ENCODE measurements at places on chromosomes 3 and 15.

GRCh38 chr3:147887797-147888196 lies 478.6 kb downstream of the ZIC1 start:
- DNase-seq: no peak

- DNase-seq: no peak
Observed at GRCh38 chr3:114700637-114701234, 406.9 kb downstream of the TIGIT start.

- DNase-seq: no peak
Observed at GRCh38 chr3:5116538-5116937, 5.6 kb upstream of the ARL8B start.

- no peak for DNase-seq
Observed at GRCh38 chr3:186280737-186281136, 81.3 kb downstream of the DGKG start.

- no peak for DNase-seq
Observed at GRCh38 chr15:90876046-90876445, 7.7 kb downstream of the FURIN start.

DNA sequence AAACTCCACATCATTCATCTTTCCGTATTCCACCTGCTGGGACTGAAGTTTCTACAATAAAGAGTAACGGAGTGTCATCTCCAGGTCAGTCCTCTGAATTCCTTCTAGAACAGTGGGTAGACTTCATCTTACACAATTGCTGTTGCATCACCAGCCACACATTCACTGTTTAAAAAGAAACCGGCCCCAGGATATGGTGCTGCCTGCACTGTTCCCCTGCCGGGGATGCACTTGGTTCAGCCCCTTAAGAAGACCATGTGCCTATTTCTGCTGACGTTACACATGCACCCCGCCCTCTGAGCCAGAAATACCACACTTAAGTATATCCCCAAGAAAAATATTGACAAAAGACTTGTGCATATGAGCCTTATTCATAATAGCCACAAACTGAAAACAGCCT lies 233.4 kb downstream of the FEZF2 start:
- no peak for DNase-seq

- no peak for DNase-seq
Observed at GRCh38 chr15:32715276-32715675, 2.5 kb upstream of the GREM1 start.

- DNase-seq: no peak
Observed at GRCh38 chr15:40695469-40695890, 506 bp downstream of the RAD51 start.

DNA sequence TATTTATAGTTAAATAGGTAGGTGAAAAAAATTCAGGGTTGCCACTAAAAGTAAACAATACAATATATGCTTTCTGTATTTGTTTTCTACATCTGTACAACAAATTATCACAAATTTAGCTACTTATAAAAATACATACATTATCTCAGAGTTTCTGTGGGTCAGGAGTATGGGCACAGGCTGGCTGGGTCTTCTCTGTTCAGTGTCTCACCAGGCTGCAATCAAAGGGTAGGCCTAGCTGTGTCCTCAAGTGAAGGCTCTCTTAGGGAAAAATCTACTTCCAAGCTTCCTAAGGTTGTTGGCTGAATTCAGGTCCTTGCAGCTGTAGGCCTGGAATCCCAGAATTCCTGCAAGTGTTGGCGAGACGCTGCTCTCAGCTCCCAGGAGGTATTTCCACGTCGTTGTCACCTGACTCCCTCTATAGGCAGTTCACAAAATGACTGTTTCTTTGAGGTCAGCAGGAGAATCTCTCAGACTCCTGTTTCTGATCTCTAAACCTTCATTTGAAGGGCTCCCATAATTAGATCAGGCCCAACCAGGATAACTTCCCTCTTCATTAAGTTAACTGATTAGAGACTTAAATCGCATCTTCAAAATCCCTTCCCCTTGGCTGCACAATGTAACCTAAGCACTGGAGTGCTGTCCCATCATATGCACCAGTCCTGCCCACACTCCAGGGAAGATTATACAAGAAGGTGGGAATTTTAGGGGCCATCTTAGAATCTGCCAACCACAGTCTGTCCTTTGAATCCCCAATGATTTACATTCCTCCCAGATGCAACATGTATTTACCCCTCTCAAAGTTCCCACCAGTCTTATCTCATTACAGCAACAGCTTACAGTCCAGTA lies 296.6 kb downstream of the SUCLG2 start:
- no peak for DNase-seq

- DNase-seq: no peak
Observed at GRCh38 chr3:129047553-129047839, 13.1 kb upstream of the GP9 start.

DNA sequence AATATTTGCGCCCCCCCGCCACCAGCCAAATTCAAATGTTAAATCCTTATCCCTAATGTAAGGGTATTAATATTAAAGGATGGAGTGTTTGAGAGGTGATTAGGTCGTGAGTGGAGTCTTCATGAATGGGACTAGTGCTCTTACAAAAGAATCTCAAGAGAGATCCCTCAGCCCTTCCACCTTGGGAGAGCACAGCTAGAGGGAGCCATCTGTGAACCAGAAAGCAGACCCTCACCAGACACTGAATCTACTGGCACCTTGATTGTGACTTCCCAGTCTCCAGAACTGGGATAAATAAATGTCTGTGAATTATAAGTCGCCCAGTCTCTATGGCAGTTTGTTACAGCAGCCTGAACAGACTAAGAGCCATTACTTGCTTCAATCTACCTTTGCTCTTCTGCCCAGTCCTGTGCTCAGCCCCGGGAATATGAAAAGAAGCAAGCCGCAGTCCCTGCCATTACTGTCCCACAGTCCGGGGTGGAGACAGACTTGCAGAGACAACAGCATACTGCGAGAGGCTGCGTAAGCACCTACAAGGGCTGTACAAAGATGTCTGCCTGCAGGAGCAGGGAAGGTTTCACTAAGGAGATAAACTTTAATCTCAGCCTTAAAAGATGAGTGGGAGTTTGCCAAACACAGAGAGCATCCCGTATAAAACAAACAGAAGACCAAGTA lies 110.7 kb upstream of the TMCO5A start:
- no peak for DNase-seq

- DNase-seq: no peak
Observed at GRCh38 chr3:18812316-18812715, 336.0 kb upstream of the KCNH8 start.

- DNase-seq: no peak
Observed at GRCh38 chr3:193780397-193780796, 187.4 kb downstream of the OPA1 start.

DNA sequence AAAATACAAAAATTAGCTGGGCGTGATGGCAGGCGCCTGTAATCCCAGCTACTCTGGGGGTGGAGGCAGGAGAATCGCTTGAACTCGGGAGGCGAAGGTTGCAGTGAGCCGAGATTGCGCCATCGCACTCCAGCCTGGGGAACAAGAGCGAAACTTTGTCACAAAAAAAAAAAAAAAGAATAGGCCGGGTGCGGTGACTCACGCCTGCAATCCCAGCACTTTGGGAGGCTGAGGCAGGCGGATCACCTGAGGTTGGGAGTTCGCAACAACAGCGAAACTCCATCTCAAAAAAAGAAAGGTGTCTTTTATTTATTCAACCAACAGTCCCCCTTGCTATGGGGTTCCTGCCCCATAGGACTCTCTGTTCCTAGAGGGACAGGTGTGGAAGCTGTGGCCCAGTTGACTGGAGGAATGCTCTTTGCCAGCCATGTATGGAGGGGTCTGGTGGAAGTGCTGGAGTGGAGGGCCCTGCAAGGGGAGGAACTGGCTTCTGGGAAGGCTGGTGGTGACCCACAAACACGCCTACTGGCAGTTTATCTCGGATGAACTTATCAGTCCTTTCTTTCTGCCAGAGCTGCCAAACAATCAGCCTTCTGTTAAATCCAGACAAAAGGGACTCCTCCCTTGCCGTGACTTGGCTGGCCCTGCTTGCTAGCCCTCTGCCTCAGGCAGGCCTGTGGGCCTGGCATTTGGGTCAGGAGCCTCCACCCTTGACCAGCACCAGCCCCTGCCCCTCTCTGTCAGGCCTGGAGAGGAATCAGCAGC lies 4.6 kb upstream of the DAG1 start:
- no peak for DNase-seq

GRCh38 chr3:34924961-34925360 lies 714.4 kb upstream of the ARPP21 start:
- DNase-seq: no peak

- DNase-seq: no peak
Observed at GRCh38 chr3:52388933-52389332, 56.0 kb downstream of the SEMA3G start.

GRCh38 chr3:9349321-9350117 lies 13.3 kb upstream of the THUMPD3 start:
- DNase-seq: no peak

GRCh38 chr3:62870321-62870720 lies 4.9 kb downstream of the CADPS start:
- no peak for DNase-seq

GRCh38 chr3:159978353-159978752 lies 10.3 kb upstream of the IL12A start:
- DNase-seq: no peak

GRCh38 chr3:72418244-72418643 lies 430.0 kb downstream of the SHQ1 start:
- DNase-seq: no peak

- no peak for DNase-seq
Observed at GRCh38 chr3:31402117-31402516, 130.6 kb upstream of the STT3B start.
